T-helper 1 cell (primary cell): ENCODE measurements at places on chromosomes 1 and 21.
A peak's percentile ranks its signal among the peaks of the same experiment; 100 is the strongest.

DNA sequence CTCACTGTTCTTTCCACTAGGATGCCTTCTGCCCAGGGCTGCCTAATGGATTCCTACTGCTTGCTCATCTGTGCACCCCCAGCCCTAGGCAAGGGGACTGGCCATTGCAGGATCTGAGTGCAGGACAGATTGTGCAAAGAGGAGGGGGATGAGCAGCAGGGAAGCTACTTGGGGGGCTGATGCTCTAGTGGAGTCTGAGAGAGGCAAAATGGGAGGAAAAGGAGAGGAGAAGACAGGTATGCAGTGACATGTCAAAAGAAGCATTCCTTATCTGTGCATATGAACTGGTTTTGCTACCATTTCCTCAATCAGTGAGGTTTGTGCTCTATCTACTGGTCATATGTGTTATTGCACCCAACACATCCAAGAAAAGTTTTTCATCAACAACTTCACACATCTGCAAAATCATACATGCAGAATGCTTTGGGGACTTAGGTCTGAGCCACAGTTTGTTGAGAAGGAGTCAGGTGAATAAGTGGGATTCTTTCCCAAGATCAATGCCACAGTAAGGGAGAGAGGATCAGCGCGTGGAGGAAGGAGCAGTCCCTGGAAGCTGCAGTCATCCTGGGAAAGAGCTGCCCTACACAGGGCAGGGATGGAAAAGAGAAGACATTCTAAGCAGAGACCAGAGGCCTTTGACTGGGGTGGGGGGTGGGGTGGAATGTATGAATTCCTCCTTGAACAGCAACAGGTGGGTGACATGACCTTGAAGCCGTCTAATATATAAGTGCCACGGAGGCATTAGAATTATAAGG, 14.4 kb downstream of the SLC5A9 start:
- peak; percentile 9 for DNase-seq

- no peak for DNase-seq
Observed at GRCh38 chr1:145997718-145998023, 1.3 kb upstream of the TXNIP start.

GRCh38 chr1:202632241-202632640, 78.0 kb downstream of the SYT2 start:
- no peak for DNase-seq

DNA sequence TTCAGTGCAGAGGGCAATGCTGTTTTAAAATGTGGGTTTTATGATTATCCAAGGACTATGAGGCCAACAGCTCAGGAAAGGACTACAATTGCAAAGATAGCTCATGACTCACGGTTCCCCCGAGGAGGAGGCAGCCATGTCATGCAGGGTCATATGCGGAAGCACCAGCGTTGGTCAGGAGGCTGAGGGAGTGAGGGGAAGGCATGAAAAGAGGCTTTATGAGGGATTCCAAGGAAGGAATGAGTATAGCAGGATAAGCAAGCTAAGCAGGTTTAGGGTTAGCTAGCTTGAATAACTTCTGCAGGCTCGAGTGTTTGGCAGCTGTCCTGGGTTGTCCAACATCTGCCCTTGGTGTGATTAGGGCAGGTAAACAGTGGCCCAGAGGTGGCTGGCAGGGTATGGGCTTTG, 495.1 kb downstream of the SETD4 start:
- no peak for DNase-seq

DNA sequence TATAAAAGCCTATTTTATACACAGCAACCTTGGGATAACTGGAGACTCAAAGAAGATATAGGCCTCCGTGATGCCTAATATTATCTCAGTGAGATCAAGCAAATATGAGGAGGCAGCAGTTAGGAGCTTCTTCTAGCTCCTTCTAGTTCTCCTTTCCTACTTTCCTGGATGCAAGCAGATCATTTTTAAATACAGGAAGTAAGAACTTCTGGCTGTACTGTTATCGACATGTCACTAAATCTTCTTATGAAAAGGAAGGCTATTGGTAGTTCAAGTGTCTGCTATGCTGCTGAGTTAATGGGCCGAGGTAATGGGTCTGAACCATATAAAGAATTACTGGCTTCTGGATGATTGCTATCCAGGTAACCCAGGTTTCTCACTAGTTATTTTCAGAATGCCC, 15.9 kb downstream of the HSPA13 start:
- DNase-seq: no peak

GRCh38 chr1:162376691-162377090, at the start of gene SPATA46:
TSS of gene SPATA46 (minus strand) at chr1:162376854. CDS start at chr1:162376790, 64 bp downstream.
- DNase-seq: no peak

- DNase-seq: no peak
Observed at GRCh38 chr1:148160343-148161052, 8.4 kb upstream of the NBPF11 start.

DNA sequence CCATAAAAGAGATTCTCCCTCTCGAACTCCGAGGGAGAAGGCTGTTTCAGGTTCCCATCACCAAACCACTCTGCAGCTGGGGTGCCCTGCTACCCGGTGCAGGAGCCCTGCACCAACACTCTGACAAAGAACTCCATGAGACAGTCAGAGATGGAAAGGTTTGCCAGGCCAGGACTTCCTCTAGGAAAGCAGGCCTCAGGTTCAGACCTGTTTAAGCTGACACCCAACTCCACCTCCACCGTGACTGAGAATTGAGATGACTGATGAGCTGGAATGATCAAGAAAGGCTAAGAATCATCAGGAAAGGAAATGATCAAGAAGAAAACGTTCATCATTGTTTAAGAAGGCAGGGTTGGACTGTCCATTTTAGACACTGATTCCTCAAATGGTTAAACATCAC, 46.2 kb upstream of the KCNE1 start:
- no peak for DNase-seq

GRCh38 chr1:153070243-153070642, 1.2 kb downstream of the SPRR2B start:
- no peak for DNase-seq

- no peak for DNase-seq
Observed at GRCh38 chr1:22633697-22634463, 2.5 kb upstream of the C1QA start.

DNA sequence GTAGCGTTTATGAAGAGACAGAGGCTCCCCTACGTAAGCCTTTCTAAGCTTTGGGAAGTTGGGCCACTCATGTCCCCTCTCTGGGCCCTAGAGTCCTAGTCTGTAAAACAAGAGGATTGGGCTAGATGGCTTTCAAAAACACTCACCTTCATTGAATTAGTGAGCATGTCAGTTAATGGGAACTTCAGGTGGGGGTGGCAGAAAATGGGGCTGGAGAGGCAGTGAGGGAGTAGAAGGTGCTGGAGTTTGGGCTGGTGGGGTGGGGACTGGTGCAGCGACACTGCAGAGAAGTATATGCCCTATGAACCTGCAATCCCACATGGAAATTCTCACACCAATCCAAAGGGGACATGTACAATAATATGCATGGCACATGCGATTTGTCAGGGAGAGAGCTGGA, 182.7 kb downstream of the C1orf94 start:
- DNase-seq: no peak

DNA sequence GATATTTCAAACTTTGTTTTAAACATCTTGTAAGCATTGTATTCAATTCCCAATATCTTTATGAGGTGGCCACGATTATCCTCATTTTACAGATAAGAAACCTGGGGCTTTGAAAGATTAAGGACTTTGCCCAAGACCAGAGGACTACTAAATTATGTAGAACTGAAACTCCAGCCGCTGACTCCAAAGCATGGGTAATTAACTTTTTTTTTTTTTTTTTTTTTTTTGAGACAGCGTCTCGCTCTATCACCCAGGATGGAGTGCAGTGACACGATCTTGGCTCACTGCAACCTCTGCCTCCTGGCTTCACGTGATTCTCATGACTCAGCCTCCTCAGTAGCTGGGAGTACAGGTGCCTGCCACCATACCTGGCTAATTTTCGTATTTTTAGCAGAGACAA, 68.7 kb downstream of the ALG14 start:
- no peak for DNase-seq

- DNase-seq: no peak
Observed at GRCh38 chr21:46021398-46021797, 39.8 kb downstream of the COL6A1 start.

DNA sequence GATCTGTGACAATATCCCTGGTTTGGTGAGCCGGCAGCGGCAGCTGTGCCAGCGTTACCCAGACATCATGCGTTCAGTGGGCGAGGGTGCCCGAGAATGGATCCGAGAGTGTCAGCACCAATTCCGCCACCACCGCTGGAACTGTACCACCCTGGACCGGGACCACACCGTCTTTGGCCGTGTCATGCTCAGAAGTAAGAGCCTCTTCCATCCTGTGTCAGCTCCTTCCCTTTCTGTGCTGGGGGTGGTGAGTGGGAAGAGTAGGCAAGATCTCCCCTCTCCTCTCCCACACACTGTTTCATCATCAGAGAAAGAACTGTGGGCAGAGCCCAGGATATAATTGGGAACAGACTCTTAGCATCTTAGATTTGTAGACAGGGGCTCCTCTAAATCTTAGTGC, 6.1 kb downstream of the WNT2B start:
- no peak for DNase-seq

DNA sequence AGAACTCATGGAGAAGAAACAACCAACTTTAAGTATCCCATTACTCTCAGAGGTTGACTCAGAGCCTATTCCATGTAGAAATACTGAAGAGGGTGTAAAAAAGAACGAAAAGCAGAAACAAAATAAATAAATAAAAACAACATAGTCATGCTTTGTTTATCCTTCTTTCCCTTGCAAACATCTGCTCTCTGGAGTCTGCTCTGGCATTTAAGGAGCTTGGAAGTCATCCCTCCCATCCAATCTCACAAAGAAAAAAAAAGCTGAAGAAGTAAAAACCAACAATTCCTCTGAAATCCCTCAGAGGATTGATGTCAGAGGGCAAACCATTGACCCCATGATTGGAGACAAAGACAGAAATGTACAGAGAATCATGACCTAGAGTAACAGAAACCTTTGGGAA, 302.6 kb upstream of the GREM2 start:
- no peak for DNase-seq

DNA sequence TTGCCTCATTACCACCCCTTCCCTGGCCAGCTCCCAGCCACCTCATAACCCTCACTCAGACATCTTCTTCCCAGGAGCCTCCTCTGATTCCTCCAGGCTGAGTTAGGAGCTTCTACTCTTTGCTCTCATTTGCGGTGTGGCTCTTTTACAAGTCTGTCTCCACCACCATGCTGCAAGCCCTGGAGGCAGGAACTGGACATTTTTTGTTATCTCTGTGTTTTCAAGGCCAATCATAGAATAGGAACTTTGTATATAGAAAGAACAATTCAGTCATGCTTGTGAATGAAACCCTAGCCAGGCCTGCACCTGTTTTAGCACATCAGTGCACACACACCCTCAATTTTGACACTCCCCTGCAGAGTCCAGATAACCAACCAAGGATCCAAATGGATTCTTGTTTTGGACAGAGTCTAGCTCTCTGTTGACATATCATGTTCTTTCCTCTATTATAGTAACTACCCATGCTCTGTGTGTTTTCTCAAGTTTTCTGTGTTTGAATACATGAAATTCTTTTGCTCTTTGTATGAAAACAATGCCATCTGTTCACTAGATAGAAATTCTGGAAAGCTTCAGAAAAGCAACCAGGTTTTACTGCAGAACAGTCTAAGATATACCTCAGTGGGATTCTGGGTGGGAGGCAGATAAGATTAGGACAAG, 60.9 kb upstream of the ZNF648 start:
- DNase-seq: no peak

GRCh38 chr1:99277066-99277465, 12.8 kb downstream of the PLPPR4 start:
- no peak for DNase-seq

DNA sequence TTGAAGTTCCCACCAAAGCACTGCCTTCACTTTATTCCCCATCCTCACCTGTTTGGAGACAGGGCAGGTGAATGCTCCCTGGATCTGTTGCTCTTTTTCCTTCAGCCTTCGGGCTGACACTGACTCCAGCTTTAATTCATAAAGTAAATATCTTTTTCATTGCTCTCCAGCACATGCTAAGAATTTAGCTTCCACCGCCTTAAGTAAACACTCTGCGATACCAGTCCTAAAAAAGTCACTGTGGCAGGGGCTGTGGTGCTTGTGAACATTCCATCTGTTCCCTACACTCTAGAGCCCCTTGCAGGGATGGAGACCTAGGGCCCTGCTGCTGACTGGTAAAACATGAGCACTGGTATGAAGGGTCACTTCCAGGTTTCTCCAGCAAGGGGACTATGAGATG, 896 bp upstream of the PLA2G2A start:
- no peak for DNase-seq

GRCh38 chr1:7575041-7575400, 196.1 kb upstream of the VAMP3 start:
- DNase-seq: no peak

DNA sequence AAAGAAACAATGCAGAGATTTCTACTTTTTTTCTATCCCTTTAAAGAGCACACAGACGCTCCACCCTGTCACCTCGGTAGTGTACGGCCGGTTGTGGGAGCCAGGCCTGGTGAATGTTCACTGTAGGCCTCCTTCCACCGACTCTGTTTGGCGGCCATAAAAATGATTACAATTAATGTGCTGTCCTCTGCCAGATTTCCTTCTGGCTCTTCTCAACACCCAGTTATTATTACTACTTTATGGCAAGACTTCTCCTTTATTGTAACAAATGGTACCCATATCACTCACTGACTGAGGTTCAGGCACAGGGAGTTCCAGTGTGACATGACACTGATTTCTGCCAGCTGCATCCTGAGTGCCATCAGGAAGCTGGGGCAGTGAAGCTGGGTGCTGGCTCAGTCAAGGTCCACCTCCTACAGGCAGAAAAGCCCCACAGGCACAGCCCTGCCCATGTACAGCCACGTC, 37.4 kb downstream of the GPR161 start:
- no peak for DNase-seq

- DNase-seq: no peak
Observed at GRCh38 chr1:161216945-161217712, 2.0 kb downstream of the FCER1G start.

DNA sequence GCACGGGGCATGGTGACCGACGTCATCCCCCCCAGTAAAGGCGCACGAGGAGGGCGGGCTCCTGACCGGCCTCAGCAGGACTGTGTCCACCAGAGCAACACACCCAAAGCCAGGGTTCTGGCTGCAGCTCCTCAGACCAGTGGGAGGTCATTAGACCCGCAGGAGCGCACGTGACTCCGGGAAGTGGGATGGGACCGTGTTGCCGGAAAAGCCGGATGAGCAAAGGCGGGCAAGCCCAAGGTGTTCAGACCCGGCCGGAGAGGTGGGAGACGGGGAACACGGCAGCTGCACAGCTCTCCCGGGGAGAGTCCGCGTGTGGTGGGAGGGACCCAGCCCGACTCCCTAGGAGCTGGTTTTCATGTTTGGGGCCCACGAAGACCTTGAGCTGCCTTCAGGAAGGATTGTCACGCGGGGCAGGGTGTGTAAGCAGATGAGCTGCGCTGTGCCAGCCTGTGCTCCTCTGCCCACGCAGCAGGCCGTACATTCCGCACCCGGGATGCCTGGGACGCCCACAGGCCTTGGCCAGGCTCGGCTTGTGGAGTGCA, 20.6 kb upstream of the TRAPPC10 start:
- no peak for DNase-seq

GRCh38 chr1:63413394-63413793, 46.0 kb downstream of the ALG6 start:
- DNase-seq: no peak

- no peak for DNase-seq
Observed at GRCh38 chr1:175733722-175734121, 9.7 kb downstream of the TNR start.

- peak; percentile 85 for DNase-seq
Observed at GRCh38 chr1:25905680-25906643, at the start of gene STMN1. TSS of gene STMN1 (minus strand) at chr1:25906419. CDS start at chr1:25904676, 1,743 bp downstream.
